ENCODE measurements at places on chromosomes 16 and 17.
A peak's percentile ranks its signal among the peaks of the same experiment; 100 is the strongest.

- DNase-seq, result no peak
These were observed 46.6 kb upstream of the GSG1L start for GRCh38 chr16:28110074-28110473.

DNA sequence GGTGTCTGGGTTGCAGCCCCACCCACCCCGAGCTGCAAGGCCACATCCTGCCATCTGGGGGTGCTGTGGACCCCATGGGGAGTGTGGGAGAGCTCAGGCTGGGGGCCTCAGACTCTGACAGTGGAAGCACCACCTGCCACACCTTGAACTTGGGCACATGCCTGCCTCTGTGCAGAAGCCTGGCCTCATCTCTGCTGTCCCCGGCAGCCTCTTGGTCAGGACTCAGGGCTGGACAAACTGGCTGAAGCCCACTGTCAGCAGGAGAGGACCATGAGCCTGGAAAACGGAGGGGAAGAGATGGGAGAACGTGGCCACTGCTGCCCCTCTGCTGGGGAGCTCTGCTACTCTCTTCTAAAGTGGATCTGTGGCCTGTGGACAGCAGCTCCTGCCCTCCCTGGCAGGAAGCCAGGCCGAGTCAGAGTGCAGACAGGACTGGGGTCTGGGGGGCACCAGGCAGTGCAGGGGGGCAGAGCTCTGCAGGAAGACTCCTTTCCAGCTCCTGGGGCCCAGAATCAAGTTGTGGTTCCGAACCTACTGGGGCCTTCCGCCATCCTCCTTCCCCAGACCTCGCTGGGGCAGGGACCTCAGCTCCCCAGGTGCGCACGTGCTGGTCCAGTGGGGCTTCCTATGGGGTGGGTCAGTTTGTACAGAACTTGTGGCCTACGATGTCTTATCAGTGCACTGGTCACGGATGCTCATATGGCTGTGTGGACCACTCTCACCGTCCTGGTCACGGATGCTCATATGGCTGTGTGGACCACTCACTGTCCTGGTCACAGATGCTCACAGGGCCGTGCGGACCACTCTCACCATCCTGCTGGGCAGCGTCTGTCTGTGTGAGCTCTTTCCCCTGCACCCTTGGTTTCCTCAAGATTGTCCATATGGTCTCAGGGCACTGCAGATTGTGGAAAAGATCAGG, 207.7 kb downstream of the LAT start:
- no peak for DNase-seq

GRCh38 chr17:21508211-21508610, 132.1 kb downstream of the KCNJ12 start:
- DNase-seq, result no peak

DNA sequence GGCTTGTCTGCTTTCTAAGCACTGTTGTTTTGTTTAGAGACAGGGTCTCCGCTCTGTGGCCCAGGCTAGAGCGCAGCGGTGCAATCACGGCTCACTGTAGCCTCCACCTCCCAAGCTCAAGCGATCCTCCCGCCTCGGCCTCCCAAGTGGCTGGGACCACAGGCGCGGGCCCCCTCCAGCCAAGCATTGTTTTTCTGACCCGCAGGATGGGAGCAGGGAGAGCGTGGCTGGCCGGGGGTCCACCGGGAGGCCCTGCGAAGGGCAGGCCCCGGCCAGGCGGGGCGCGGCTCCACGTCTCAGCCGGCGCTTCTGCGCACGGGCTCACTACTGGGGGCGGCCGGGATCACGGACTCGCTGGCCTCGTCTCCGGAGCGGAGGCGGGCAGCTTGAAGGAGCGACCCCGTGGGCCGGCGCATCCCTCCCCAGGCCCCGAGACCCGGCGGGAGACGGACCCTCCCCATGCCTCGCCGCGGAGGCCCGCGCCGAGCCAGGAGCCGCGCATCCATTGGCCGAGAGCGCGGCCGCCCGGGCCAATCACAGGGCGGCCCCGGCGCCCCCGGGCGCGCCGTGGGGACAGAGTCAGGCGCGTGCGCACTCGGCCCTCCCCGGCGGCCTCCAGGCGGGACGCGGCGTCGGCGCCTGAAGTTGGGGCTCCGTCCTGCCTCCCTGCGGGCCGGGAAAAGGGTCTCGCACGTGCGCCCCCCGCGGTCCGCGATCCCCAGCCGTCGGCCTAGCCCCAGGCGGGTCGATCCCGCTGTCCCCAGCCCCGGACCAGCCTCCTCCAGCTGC, 24.9 kb downstream of the ACTG1 start:
- peak; percentile 80 for DNase-seq

GRCh38 chr17:39652587-39653315, 12.4 kb upstream of the TCAP start:
- no peak for DNase-seq

- no peak for DNase-seq
These were observed 2.4 kb downstream of the CCL2 start for GRCh38 chr17:34257299-34257985.

GRCh38 chr17:43733956-43734355, 24.6 kb downstream of the SOST start:
- no peak for DNase-seq

- DNase-seq, result no peak
These were observed 60.2 kb downstream of the KNOP1 start for GRCh38 chr16:19657831-19658230.

GRCh38 chr17:73431401-73432205, 119.8 kb upstream of the CDC42EP4 start:
- DNase-seq, result no peak

- no peak for DNase-seq
These were observed 217.6 kb upstream of the KCNJ16 start for GRCh38 chr17:69857412-69857835.

GRCh38 chr16:85228970-85229430, 116.7 kb upstream of the CIBAR2 start:
- no peak for DNase-seq

DNA sequence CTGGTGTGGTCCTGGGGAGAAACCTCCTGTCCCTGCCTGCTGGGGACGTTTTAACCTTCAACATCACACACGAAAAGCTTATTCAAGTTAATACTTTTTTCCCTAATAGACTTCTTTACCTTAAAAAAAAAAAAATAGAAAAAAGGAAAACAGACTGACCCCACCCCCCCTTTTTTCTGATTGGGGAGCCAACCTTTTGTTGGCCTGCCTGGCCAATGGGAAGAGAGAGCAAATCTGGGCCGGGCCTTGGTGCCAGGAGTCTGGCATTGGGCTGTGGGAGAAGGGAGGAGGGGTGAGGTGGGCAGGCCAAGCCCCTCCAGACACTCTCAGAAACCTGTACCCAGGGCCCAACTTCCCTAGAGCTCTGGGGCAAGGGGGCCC, 3.0 kb downstream of the CBX8 start:
- no peak for DNase-seq

DNA sequence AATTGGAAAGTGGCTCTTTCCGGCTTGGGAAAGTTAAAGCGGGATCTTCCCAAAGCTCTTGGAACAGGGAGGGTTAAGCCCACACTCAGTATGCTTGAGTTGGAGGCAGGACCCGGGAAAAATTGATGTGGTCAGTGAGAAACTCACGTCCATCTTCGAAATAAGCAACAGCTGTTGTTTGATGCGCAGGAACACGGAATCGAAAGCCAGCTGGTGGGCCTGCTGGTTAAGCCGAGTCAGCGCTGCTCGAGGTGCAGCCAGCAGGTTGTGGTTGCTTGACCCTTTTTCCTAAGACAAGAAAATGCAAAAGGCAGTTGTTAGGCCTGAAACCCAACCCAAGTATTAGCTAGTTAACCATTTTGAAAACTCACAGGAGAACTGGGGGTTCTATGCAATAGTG, 49.4 kb downstream of the COG7 start:
- DNase-seq, result no peak

DNA sequence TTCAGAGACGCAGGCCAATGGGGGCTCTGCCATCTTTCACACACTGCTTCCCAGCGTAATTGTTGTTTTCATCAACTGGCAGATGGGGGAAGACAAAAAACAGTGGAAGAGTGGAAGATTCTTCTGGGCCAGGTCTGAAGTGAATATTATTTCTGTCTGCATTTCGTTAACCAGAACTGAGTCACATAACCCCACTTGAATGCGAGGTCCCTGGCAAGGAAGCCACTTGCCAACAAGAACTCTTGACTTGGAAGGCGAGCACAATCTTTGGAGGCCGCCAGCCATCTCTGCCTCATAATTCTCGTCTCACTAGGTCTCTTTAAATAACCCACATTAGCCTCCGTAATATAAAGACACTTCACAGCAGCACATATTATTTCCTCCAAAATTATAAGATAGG, 75.4 kb downstream of the CYB561 start:
- DNase-seq, result no peak

GRCh38 chr16:57809276-57810196, 7.2 kb upstream of the KIFC3 start:
- no peak for DNase-seq

GRCh38 chr16:64132190-64132589, 989.7 kb downstream of the CDH11 start:
- no peak for DNase-seq

DNA sequence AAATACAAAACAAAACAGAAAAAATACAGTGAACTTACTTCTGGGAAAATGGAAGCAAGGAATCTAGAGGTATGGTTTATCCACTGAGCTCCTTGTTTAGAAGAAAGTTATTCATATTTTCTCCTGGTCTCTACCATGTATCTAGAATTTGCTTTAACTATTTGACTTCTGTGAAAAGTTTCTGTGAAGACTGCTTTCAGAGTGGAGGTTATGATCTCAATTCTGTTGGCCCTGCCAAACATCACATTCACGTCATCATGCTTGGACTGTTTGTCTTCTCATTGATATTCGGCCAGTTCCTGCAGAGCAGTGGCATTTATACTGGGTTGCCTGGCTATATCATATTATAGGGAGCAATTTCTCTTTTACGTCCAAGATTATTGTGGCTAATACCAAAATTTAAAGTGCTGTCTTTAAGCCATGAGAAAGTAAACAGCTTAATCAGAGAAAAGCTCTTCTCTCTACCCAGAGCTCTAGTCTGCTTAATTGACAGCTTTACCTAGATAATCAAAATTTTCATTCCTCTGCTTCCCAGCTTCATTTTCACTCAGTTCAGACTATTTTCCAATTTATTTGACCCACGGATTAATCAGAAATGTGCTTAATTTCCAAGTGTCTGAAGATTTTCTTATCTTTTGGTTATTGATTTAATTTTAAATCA, at the start of gene ABCA8:
Gene ABCA8, minus strand, starts transcription at position 212 of the 661 bp plus-strand sequence. CDS start 13,358 bp downstream, outside the sequence.
- DNase-seq, result no peak

DNA sequence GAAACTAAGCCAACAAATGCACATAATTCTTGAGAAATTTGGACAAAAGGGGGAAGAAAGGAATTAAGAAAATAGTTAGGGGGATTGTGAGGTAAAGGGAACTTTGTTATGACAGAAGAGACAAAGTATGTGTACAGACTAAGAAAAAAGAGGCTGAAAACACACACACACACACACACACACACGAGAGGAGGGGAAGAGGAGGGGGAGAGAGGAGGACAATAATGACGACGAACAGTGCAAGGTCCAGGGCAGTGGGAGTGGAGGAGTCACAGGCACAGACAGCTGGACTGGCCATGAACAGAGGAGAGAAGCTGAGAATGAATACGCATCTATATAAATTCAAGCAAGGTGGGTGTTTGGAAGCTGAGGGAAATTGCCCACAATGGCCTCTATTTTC, 44.6 kb downstream of the MARVELD3 start:
- DNase-seq, result no peak

DNA sequence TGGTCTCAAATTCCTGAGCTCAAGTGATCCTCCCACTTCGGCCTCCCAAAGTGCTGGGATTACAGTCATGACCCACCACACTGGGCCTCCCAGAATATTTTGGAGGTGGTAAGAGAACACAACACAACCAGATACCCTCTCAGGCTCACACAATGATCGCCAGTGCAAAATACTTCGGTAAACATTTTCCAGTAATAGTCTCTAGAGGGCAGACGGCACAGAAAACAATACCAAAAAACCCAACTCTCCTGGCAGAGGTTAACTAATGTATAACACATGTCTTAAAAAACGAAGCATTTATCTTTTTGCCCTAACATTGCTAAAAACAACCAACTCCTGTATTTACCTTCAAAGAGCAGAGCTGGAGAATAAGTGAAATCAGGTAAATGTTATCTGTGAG, 10.5 kb downstream of the NUFIP2 start:
- no peak for DNase-seq

DNA sequence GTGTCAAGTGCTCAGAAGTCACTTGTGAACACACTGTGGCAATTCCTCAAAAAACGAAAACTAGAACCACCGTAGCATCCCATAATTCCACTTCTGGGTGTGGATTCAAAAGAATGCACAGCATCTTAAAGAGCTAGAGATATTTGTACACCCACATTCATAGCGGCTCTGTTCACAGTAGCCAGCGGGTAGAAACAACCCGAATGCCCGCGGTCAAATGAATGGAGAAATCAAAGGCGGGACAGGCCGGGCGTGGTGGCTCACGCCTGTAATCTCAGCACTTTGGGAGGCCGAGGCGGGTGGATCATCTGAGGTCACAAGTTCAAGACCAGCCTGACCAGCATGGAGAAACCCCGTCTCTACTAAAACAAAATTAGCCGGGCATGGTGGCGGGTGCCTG, 337.5 kb downstream of the SEC14L1 start:
- DNase-seq, result no peak

DNA sequence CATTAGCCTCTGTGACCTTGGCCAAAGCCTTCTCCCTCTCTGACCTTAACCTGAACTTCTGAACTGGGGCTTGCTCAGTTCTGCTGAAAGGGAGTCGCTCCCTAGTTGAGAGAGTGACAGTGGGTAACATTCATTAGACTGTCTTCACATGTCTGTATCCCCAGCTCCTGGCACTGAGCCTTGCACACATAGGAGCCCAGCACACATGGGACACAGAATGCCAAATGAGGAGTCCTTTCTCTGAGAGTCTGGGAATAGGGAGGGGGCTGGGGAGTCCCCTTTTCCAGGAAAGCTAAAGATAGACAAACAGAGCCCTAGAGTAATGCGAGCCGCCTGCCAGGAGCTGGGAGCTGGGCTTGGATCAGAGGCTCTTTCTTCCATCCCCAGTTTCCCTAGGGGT, 2.5 kb downstream of the TAC4 start:
- DNase-seq, result no peak

- no peak for DNase-seq
These were observed 3.2 kb downstream of the BCO1 start for GRCh38 chr16:81241706-81242105.

DNA sequence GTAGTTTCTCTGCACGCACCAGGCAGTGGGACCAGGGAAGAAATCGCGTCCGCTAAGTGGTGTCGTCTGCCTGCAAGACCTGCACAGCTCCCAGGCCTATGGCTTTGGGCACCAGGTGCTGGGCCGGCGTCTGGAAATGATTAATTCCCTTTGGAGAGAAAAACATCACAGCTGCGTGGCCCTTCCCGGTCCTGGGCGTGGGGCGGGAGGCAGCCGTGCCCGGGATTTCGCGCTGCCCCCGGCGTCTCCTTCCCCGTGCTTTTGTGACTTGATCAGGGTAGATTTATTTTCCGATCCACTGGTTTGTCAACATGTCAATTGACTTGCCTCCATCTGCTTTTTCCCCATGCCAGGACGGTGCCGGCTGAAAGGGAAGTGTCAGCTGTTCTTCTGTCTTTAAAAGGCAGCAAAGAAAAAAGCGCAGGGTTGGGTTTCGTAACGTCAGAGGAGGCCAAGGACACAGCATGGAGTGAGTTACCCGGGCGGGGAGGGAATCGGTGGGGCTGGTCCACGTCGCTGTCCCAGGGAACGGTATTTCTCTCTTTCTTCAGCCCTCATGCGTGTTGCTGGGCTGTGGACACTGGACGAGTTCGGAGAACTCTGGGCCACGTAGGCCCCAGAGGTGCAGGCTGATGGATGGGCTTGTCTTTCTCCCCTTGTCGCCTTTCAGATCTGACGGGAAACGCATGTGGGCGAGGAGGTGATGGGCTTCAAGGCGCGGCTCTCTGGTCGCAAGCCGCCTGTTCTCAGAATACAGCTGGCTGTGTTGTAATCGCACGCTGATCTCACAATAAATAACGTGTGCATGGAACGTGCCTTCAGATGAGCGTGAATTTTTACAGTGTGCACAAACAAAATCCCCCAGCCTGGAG, 188.1 kb upstream of the ZNF469 start:
- no peak for DNase-seq

Measured in activated naive CD4-positive, alpha-beta T cell (primary cell).